ENCODE measurements at places on chromosomes 6 and 20. TPM values are rescaled to one million over a fixed set of nuclear protein-coding genes. Genes with fewer than 3 reads are reported as not detected.

Gene IP6K3
- total RNA-seq: 47.5 TPM

Gene SPEF1
- total RNA-seq: not detected

Gene TRIM15
- not detected for total RNA-seq

Gene SOBP
- total RNA-seq: 15.3 TPM

Gene CLIC5
- total RNA-seq: 272 TPM

Gene PTP4A1
- total RNA-seq: 39.1 TPM

Gene BPIFB1
- not detected for total RNA-seq

Gene TBXT
- not detected for total RNA-seq

Gene MAS1
- total RNA-seq: not detected

Gene PTPRK
- 43.0 TPM for total RNA-seq

Gene EYS
- total RNA-seq: not detected

Gene WFDC10B
- total RNA-seq: not detected

Gene ISM1
- 1.7 TPM for total RNA-seq

Gene ATP9A
- total RNA-seq: 21.2 TPM

Gene CD93
- 41.0 TPM for total RNA-seq

Gene SLC24A3
- 0.62 TPM for total RNA-seq

Gene TMEM63B
- 47.3 TPM for total RNA-seq

Gene CCHCR1
- total RNA-seq: 11.2 TPM

Gene VSTM2L
- total RNA-seq: 10.3 TPM

Gene CD109
- 7.6 TPM for total RNA-seq

Gene PARD6B
- 7.1 TPM for total RNA-seq

Gene TRIM31
- not detected for total RNA-seq

Gene SLA2
- 0.47 TPM for total RNA-seq

Gene SPATA25
- 1.1 TPM for total RNA-seq

Gene ZNF831
- 0.17 TPM for total RNA-seq

Gene ACOT8
- total RNA-seq: 31.9 TPM

Gene GPLD1
- 1.1 TPM for total RNA-seq
